ENCODE measurements at places on chromosomes 3 and 15. TPM values are rescaled to one million over a fixed set of nuclear protein-coding genes. Genes with fewer than 3 reads are reported as not detected.

Gene CD200
- total RNA-seq: 10.2 TPM

Gene RARB
- total RNA-seq: 4.2 TPM

Gene SAMD7
- total RNA-seq: not detected

Gene THSD4
- 44.1 TPM for total RNA-seq

Gene CKMT1B
- total RNA-seq: not detected

Gene TRPM1
- total RNA-seq: 0.38 TPM

Gene ADGRG7
- not detected for total RNA-seq

Gene MYL3
- not detected for total RNA-seq

Gene A4GNT
- not detected for total RNA-seq

Gene PLCH1
- total RNA-seq: 0.33 TPM

Gene HTR3E
- total RNA-seq: not detected

Gene TMEM212
- not detected for total RNA-seq

Gene CIAO2A
- total RNA-seq: 44.7 TPM
